ENCODE measurements at places on chromosomes 3 and 15.

- no peak for DNase-seq
Observed at GRCh38 chr15:50280271-50280670, 14.7 kb upstream of the HDC start.

DNA sequence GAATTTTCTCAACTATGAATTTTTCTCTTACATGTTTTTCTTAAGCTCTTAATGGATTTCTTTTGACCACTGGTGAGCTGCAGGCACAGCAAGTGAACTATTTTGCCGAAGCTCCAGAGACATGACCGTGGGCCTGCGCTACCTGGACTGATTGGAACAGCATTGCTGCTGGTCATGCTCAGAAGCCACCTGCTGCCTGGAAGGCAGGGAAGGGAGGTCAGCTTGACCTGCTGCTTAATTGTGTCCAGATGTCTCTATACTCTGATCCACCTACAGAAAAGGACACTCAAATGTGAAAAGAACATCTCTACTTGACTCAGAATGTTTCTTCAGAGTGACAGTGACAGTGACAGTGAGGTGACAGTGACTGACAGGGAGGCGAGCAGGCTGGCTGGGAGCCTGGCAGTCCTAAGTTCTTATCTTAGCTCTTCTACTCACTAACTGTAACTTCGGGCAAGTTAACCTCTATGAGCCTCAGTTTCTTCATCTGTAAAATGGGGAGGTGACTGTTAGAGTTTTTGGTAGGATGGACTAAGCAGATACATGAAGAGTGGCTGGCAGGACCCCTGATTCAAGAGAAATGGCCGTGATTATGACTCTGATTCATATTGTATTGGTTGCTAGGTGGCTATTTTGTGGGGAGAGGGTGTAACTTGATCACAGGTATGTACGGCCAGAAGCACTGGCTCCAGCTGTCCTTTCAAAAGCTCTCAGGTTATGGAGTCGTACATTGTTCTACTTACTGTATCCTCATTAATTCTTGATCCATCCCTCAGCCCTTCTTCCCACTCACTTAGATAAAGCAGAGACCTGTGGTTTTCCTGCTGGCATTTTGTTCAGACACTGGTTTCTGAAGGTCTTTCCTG lies 54.8 kb upstream of the DLG1 start:
- no peak for DNase-seq

GRCh38 chr15:32794973-32795372 lies 77.2 kb downstream of the GREM1 start:
- DNase-seq: no peak

GRCh38 chr3:141368062-141368924 lies at the start of gene ZBTB38:
ZBTB38 (plus strand) TSS chr3:141368504; CDS start chr3:141442389, 73,885 bp downstream.
- DNase-seq: peak; percentile 94

- DNase-seq: peak; percentile 32
Observed at GRCh38 chr3:53009826-53010539, 35.9 kb downstream of the SFMBT1 start.

DNA sequence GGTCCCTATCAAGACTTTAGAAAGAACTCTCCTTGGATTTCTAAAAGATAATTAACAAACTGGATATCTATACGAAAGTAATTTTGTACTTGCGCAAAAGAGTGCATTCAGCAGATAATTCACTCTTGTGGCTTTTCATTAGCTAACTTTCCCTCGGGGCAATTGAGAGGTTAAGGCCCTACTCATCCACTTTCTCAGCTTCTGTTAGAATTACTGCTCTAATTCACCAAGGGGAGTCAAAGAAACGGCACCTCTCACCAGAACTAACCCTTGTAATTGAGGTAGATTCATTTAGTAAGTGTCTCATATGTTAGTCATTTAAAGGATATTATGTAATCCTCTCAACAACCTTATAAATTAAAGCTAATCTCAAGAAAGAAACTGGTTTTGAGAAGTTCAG lies 22.5 kb upstream of the MB21D2 start:
- no peak for DNase-seq

DNA sequence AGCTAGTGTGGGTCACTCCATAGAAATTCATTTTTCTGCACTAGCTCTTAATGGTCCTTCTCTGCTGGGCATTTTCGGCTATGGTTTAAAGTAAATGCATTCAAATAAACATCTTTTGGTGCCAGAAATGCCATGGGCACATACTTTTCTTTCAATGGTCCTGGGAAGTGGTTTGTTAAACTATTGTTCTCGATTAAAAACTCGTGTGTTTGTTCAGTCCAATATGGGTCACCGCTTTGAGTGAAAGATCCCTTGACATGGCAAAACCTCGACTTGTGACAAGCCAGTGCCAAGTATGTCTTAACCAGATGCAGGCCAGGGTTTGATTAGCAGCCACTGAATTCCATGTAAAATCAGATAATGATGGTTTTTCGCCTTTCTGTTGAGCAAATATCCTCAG lies 331.9 kb upstream of the WNT5A start:
- no peak for DNase-seq

- no peak for DNase-seq
Observed at GRCh38 chr3:191070762-191071403, 128.2 kb upstream of the OSTN start.

- no peak for DNase-seq
Observed at GRCh38 chr3:111472556-111472955, 69.4 kb upstream of the CD96 start.

DNA sequence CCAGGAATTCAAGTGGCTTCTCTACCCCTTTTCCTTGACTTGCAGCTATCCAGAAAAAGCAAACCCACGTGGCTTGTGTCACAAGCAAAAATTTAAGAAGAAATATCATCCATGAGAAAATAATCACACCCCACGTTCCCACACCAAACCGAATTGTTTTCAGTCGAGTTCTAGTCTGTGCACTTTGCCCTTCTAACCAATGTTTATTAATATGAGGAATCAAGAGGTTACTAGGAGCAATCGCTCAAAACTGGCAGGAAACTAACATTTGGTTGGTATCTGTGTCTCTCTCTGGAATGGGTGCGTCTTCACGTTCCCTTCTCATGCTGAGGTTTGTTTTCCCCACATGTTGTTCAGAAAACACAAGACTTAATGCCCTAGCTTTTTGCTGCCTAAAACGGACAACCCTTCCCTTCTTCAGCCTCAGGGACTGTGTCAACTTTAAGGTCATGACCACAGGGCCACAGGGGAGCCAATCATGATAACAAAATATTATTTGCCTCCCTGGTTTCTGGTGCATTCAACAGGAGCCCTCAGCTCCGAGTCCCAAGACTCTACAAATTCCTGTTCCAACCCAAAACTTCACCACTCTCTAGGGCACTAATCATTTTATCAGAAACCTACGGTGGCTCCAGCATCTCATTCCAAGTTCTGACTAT lies 41.4 kb upstream of the LMCD1 start:
- DNase-seq: no peak

- no peak for DNase-seq
Observed at GRCh38 chr15:44018151-44018550, 176.9 kb downstream of the FRMD5 start.

GRCh38 chr3:183968666-183969245 lies 48.9 kb downstream of the ABCC5 start:
- no peak for DNase-seq

GRCh38 chr15:63114465-63114864 lies 7.2 kb upstream of the LACTB start:
- DNase-seq: no peak

- DNase-seq: no peak
Observed at GRCh38 chr15:64082757-64083156, 10.9 kb downstream of the CIAO2A start.
